ENCODE measurements at places on chromosomes 1 and 21.

GRCh38 chr1:29202584-29203340 is 21.1 kb upstream of the SRSF4 start:
- DNase-seq: peak; percentile 96

- no peak for DNase-seq
Observed at GRCh38 chr1:222373216-222373615, 174.7 kb downstream of the HHIPL2 start.

DNA sequence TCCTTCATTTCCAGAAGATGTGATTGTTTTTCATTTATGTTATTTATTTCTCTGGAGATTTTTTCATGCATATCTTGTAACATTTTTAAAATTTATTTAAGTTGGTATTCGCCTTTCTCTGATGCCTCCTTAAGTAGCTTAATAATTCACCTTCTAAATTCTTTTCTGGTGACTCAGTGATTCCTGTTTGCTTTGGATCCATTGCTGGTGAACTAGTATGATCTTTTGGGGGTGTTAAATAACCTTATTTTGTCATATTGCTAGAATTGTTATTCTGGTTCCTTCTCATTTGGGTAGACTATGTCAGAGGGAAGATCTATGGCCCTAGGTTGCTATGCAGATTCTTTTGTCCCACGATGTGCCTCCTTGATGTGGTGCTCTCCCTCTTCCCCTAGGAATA is 1347.2 kb upstream of the B3GALT2 start:
- DNase-seq: peak; percentile 48

- DNase-seq: peak; percentile 62
Observed at GRCh38 chr1:36231191-36231590, 6.9 kb downstream of the THRAP3 start.

DNA sequence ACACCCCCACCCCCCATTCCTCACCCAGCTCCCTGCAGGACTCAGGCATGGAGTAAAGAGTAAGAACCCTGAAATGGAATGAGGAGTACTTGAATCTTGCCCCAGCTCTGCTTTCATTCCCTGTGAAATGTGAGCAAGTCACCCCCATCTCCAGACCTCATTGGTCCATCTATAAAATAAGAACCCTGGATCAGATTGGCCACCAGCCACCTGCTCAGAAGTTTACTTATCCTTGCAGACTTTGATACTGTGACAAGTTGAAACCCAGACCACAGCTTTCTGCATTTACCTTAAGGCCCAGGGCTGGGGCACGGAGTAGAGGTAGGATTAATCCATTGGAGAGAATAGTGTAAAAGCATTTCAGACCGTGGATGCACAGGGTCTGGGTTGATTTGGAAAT is 2.2 kb downstream of the KISS1 start:
- DNase-seq: no peak

GRCh38 chr1:245477941-245478340 is 323.2 kb downstream of the KIF26B start:
- DNase-seq: no peak

DNA sequence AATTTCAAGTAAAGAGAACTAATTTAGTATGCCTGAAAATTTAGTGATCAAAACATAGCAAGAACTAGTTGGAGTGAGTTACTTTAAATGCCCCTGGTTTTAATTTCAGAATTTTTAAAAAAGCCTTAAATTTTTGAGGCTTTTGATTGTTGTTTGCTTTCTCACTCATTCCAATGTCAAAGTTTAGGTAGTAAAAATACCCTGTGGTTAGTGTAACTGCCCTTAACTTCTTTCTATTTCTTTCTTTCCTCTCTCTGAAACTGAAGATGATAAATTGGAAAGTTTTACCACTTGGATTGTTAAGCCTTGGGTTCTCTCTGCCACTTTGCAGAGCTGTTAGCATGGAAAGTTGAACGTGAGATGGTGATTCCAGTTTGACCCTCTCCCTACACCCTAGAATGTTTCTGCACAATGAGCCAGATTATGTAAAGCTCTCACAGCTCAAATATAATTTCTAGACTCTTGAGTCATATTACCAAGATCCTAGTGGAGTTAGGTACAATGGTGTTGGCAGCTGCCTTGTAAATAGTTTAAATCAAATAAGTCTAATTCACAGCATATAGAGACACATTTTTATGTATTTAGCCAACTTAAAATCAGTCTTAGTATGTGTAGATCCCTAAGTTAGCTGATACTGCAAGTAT is 192.4 kb upstream of the SGIP1 start:
- no peak for DNase-seq

GRCh38 chr1:9273177-9273576 is 19.5 kb upstream of the SPSB1 start:
- DNase-seq: no peak

DNA sequence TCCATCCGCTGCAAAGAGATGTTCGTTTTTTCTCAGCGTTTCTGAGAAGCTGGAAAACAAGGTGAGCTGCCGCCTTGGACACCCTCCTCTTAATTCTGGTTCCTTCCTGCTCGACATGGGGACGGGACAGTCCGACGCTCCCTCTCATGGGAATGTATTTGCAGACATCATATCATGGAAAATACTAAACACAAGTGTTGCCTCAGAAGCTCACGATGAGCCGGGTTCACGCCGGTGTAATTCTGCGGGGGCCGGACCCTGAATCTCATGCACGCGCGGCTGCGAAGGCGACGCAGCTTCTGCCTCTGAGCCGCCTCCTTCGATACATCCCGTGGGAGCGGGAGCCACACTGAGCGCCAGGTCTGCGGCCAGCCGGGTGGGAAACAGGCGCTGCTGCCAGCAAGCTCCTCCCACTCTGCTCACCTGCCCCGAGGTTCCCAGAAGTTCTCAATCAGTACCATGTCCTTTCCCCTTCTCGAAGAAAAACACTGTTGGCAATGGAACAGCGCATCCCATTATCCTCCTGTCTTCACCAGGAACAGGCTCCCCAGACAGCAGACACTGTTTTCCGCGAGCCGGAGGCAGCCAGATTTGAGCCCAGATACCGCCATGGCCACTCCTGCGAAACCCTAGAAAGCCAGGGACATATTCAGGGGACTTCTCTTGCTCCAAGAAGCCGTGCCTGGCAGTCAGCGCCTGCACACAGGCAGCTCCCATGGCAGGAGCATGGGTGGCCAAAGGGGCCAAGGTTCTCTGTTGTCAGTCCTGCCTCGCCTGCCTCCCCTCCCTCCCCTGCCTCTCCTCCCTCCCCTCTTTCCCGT is 98.0 kb downstream of the WDR4 start:
- no peak for DNase-seq

GRCh38 chr1:105204836-105205371 is 1455.2 kb downstream of the AMY1C start:
- DNase-seq: no peak

DNA sequence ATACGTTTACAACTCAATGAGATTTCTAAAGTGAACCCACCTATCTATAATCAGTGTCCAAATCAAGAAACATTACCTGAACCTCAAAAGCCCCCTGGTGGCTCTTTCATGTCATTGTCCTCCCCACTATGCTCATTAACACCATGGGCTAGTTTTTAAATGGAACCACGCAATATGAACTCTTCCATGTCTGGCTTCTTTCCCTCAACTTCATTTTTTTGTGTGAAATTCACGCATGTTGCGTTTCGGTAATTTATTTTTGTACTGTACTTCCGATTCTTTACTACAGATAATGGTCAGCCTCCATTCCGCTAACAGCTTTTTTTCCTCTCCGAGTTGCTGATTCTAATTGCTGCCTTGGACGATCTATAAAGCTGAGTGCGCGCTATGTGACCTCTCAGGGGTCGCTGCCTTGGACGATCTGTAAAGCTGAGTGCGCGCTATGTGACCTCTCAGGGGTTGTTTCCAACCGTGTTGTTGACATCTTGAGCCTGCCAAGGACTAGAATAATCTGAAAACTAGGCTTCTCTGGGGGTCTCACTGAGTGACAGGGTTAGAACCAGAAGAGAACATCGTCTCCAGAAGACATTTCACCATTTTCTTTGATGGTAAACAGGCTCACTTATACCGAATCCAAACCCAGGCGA is 1.1 kb upstream of the CACYBP start:
- peak; percentile 60 for DNase-seq

DNA sequence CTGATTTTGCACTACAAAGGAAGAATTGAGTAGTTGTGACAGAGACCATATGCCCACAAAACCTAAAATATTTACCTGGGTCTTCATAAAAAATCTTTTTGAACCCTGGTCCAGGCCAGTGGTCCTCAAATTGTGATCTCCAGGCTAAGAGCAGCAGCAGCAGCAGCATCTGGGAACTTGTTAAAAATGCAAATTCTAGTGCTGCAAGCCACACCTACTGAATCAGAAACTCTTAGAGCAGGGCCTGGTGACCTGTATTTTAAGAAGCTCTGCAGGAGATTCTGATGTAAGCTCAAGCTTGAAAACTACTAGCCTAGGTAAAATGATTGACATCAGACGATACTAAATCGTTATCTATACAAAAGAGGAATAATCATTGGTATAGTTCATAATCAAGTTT is 112.2 kb downstream of the LRRC7 start:
- no peak for DNase-seq

- DNase-seq: no peak
Observed at GRCh38 chr1:98792123-98792522, 130.6 kb downstream of the SNX7 start.

DNA sequence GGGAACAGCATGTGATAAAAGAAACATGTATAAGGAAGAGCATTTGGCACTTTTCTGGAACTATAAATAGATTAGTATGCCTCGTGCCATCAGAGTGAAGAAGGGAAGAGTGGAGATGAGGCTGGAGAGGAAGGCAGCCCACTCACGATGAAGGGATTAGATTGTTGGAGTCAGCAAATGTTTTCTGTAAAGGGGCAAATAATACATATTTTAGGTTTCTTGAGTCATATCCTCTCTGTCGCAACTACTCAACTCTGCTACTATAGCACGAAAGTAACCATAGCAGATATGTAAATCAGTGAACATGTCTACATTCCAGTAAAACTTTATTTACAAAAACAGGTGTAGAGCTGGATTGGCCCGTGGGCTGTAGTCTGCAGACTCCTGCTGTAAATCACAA is 147.8 kb downstream of the TENT5C start:
- no peak for DNase-seq

- DNase-seq: no peak
Observed at GRCh38 chr1:1779691-1780597, 1.7 kb upstream of the NADK start.

DNA sequence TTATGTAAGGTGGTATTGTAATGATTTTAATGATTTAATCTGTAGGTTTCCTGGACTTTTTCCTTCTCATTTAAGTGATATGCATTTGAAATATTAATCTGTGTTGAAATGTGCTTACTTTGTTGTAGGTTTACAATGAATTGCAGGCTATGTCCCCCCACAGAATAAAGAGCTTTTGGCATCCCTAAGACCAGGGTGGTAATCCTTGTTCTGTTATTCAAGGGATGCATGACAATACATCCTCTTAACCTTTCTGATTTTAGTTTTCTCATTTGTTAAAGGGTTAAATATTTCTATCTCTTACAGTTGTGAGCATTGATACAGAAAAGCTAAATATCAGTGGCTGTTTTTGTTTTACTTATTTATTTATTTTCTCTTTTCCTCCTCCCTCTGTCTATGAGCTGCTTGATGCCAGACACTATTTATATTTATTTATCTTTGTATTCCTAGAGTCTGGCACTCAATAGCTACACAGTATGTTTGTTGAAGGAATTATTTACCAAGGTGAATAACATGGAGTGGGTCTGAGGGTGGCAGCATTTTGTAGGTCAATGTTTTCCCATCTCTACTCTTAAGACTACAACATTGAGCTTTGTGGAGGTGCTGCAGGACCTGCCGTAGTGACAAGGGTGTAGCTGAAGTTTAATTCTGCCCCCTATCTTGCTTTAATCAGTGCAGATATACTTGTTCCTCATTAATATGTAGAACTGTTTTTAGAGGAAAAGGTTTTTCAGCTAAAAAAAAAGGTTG is 19.9 kb upstream of the ADGRL2 start:
- no peak for DNase-seq

GRCh38 chr1:190479050-190479397 is 1.4 kb upstream of the BRINP3 start:
- DNase-seq: no peak

- DNase-seq: no peak
Observed at GRCh38 chr1:162912061-162912667, 51.2 kb upstream of the CCDC190 start.

GRCh38 chr21:46199436-46200373 is 15.4 kb upstream of the SPATC1L start:
- DNase-seq: no peak

DNA sequence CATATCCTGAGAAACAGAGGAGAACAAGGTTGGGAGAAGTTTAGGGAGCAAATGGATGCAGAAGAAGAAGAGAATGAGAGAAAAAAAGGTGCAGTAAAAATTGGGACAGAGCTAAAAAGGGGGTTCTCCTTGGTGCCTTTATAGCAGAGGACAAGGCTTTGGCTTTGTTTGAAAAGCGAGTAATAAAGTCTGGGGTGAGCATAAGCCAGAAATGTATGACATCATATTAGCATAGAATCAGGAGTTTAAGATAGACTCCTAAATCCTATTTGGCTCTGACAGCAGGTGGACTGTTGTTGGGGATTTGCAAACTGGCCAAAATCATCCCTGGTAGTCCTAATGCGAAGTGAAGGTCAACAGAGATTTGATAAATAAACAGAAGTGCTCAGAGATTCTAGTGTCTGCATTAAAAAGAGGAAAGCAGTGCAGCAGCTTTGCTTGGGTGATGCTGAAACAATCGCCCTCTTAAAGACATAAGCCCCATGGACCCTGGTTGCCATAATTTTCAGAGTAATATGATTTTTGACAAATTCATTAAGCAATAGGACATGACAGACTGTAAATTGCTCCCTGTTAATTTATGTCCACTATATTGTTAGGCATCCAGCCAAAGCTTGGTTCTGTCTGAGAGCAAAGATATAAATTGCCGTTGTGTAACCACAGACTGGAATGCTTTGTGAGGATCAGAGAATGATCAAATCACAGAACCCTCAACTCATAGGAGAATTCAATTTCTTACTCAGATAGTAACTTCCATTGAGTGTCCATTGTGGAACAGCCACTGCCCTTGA is 385.0 kb upstream of the NFIA start:
- DNase-seq: no peak

DNA sequence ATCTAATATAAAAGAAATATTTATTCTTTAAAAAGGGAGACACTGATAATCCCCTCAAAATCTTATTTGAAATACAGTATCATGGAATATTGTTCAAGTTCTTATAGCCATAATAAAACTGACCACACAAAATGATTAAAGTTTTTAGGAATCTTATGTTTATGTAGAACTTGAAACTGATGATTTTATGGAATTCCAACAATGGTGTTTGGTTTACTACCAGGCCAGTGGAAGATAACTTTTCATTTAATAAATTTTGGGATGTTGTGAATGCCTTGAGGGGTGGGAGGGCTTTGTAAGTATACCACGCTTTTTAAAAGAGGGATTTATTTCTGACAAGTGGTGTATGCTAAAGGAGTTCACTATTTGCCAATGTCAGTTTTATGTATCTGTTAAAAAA is 87.7 kb downstream of the RAB3GAP2 start:
- no peak for DNase-seq

All from kidney glomerular epithelial cell (primary cell).